ENCODE measurements at places on chromosomes 12 and 14. TPM values are rescaled to one million over a fixed set of nuclear protein-coding genes. Genes with fewer than 3 reads are reported as not detected.

- no peak for DNase-seq
Measured at GRCh38 chr12:56257491-56258067, 605 bp downstream of the ANKRD52 start.

GRCh38 chr12:14777271-14777670 is 26.0 kb downstream of the WBP11 start:
- no peak for DNase-seq

GRCh38 chr12:96457191-96457930 is 32.0 kb upstream of the CFAP54 start:
- DNase-seq = no peak

GRCh38 chr12:121803861-121804416 is at the start of gene SETD1B:
Gene SETD1B, plus strand, starts transcription at chr12:121804009. Its CDS starts 729 bp downstream, at chr12:121804738.
- no peak for DNase-seq

GRCh38 chr14:104313674-104314073 is 175.3 kb downstream of the KIF26A start:
- no peak for DNase-seq

- no peak for DNase-seq
Measured at GRCh38 chr14:80095623-80096022, 115.7 kb downstream of the DIO2 start.

- no peak for DNase-seq
Measured at GRCh38 chr12:63319386-63319785, 168.4 kb upstream of the AVPR1A start.

- no peak for DNase-seq
Measured at GRCh38 chr12:96687719-96688118, 198.3 kb downstream of the CFAP54 start.

DNA sequence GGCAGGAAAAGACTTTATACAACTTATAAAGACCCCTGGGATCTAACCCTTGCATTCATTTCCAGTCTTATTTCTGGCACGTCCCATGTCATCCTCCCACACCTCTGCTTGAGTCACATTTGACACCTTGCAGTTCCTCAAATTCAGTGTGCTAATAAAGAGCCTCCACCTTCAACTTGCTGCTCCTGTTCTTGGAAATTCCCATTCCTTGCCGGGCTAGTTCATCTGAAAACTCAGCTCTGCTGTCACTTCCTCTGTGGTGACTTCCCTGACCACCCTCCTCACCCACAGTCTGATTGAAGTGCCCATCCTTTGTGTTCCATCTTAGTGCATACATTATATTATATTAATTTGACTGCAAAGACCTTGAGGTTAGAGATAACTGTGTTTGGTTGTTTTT is 37.4 kb upstream of the PSMA6 start:
- DNase-seq = no peak

GRCh38 chr14:38964630-38965029 is 138.4 kb downstream of the SEC23A start:
- DNase-seq = no peak

DNA sequence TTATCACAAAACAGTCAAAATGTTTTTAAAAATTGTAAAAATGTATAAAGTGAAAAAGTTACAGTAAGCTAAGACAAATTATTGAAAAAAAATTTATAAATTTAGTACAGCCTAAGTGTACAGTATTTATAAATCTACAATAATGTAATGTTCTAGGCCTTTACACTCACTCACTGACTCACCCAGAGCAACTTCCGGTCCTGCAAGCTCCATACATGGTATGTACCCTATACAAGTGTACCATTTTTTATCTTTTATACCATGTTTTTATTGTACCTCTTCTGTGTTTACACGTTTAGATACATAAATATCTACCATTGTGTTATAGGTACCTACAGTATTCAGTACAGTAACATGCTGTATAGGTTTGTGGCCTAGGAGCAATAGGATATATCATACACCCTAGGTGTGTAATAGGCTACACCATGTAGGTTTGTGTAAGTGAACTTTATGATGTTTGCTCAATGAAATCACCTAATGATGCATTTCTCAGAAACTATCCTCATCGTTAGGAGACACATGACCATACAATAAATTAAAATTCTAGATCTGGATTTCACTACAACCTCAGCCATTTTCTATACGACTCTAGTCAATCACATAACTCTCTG is 66.8 kb downstream of the TXNDC16 start:
- no peak for DNase-seq

GRCh38 chr14:105495990-105496830 is 5.2 kb downstream of the TEDC1 start:
- no peak for DNase-seq

DNA sequence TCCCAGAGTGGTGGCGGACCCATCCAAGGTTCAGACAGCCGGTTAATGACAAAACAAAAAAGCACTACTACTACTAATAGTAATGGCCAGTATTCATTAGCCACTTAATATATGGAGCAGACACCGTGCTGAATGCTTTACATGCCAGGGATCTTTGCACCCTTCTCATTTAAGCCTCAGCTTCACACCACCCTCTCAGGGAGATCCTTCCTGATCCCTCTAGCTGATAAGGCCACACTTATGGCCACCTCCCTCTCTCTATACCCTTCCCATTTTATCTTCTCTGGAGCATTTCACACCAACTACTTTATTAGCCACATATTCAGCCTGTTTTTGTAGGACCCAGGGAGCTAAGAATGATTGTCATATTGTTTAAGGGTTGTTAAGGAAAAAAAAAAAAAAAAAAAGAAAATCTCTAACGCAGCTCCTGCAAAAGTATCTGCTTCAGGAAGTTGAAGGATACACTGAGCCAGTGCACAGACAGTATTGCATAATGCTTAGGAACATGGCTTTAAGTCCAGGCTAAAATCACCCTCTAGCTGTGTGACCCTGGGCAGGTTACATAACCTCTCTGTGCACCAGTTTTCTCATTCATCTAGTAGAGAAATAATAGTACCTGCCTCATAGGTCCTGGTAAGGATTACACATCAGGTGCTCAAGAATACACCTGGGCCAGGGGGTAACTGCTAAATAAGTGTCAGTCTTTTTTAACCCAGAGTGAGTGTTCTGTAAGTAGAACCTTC is 29.4 kb downstream of the NUAK1 start:
- no peak for DNase-seq

DNA sequence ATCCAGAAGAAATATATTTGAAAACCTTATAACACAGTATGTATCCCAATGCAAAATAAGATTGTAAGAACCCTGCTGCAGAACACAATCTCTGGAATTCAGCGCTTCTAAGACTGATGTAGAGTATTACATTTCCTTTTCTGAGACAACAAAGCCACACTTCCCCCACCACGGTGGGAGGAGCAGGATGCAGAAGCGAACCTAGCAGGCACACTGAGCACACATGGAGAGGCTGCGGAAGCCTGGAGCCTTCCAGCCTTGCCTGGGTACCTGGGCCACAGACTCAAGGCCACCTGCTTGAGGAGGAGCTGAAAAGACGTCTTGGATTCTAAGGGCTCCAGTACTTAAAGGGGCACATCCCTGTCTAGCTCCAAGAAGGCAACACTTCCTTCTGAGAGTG is 46.4 kb downstream of the TCHP start:
- DNase-seq = no peak

GRCh38 chr12:121452340-121452984 is 52.5 kb downstream of the RNF34 start:
- DNase-seq = no peak

- no peak for DNase-seq
Measured at GRCh38 chr12:125568306-125568705, 503.1 kb downstream of the AACS start.

DNA sequence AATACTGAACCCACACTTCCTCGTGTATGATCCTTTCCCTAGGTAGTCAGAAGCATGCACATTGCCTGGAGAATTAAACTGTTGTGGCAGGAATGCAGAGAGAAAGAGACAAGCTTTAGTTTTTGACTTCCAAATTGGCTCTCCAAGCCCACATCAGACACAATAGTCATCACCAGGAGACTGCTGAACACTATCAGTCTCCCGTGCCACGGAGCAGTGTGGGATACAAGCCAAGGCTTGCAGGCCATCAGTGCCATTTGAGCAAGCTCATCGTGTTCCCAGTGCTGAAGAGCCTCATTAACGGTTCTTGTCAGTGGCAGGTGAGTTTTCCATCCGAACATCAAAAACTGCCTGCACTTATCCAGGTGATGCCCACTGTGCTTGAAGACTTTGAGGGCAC is 410.8 kb downstream of the NAV3 start:
- DNase-seq = no peak

DNA sequence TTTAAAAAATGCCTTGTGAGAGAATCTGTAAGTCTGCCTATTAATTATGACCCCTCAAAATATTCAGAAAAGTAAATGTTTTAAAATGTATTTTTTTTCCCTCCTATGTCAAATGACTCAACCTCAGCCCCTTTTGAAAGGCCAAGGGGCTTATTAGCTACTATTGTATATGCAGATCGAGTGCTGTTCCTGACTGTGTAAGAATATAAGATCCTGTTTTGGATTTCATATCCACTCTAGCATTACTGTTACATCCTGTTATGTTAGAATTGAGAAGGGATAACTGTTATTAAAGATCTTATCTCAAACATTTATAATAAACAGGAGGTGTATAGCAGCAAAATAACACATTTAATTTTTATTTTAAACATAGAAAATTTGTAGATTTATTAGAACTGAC is 46.6 kb upstream of the TPH2 start:
- no peak for DNase-seq

GRCh38 chr14:90617961-90618360 is 198.3 kb downstream of the TTC7B start:
- DNase-seq = no peak

DNA sequence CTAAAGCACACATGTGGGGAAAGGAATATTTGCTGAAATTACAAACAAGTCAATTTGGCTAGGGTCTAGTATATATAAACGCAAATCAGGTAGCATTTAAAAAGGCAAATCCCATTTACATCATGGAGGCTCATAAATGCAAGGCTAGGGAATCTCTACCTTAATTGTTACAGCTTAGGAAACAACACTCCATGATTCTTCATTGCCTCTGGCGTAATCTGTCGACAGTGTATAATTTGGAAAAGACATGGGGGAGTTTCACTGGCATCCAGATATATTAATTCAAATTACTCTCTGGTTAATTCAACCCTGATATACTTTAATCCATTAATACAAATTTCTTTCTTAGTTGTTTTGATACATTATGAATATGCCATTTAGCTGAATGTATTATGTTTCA is 1630.2 kb upstream of the FLRT2 start:
- DNase-seq = no peak

DNA sequence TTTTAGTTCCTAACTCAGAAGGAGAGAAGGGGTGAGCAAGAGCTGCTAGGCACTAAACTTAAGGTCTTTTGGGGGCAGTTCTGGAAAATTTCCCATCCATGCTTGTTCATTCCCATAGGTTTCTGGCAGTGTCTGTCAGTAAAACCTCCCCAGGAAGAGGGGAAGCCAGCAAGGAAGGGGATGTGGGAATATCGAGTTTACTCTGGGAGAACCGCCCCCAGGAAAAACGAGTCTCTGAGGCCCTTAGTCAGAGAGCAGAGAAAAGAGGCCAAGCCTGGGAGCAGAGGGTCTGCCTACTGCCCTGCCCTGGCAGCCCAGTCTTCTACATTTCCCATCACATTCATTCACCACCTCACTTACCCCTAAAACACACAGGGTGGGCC is 55.9 kb downstream of the TMCC3 start:
- DNase-seq = no peak

- no peak for DNase-seq
Measured at GRCh38 chr14:22419620-22420019, 169.4 kb downstream of the DAD1 start.

- DNase-seq = no peak
Measured at GRCh38 chr14:96894966-96895365, 97.8 kb downstream of the VRK1 start.

DNA sequence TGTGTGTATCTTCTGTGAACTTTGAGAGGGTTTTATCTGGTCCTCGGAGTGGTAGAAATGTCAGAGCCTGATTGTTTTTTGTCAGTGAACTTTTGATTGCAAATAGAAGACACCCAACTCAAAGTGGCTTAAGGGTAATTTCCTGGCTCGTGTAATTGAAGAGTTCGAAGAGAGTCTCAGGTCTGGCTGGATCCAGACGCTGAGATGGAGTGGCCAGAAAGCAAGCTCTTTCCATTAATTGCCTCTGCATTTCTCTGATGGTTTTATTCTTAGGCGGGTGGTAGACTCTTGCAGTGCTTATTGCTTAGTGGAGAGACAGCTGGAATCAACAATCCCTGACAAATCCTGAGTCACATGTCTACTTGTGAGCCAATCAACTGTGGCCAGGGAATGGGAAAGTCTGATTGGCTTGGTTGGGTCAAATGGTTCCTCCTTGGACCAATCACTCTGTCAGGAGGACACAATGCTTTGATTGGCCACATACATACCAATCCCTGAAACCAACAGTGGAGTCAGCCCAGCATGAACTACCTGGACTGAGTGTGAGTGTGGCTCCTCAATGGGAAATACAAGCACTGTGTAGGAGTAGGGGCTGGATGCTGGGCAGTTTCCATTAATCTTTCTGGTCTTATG is 330.5 kb downstream of the AACS start:
- no peak for DNase-seq

DNA sequence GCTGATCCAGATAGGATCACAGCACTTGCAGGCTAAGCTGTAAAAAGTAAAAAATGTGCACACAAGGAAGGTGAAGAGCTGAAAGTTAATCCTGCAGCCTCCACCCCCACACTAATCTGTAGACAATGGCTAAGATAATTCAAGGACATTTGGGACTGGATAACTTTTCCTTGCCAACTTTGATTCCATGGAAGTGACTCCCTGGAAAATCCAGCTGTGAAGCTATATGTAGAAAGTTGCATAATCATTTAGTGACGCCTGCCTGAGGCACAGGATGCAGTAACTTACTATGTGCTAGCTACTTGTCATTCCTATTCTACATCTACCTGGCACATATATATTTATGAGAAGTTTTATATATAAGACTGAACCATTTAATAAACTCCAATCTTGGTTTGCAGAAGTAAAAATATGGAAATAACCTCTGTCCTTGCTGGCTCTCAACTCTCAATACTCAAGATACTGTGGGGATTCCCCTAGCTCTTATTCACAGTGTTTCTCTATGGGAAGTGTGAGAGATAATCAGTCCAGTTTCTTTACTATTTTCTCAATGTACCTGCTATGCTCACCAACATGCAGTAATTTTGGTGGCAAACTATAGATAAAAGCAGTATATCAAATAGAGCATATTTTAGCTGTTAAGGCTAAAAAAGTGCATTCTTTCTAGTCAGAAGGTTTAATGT is 14.8 kb downstream of the LDHB start:
- no peak for DNase-seq

GRCh38 chr14:51157012-51157411 is 62.1 kb upstream of the TRIM9 start:
- no peak for DNase-seq

- DNase-seq = no peak
Measured at GRCh38 chr12:75628916-75629315, 117.5 kb upstream of the KRR1 start.

DNA sequence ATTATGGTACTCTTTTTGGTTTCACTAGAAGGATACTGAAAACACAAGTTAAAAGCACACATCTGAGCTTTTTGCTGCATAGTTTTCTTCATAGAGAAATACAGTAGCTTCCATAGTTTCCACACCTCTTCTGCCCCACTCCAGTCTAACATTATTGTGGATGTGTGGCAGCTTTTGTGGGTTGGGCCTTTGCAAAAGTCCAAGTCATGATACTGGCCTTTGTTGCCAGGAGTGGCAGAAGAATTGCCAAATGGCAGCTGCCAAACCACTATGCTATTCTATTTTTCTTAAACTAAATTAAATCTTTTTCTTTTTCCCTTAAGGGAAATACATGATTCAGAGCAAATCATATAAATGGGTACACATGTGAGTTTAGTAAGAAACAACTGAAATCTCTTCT is 114.8 kb downstream of the PLEKHA5 start:
- DNase-seq = no peak

Gene RESF1
- total RNA-seq = 17.3 TPM

Gene MFAP5
- 20.8 TPM for total RNA-seq

Gene AQP2
- not detected for total RNA-seq

Gene SLC5A8
- not detected for total RNA-seq

Gene B4GALNT3
- total RNA-seq = 65.3 TPM

Gene AICDA
- total RNA-seq = 0.13 TPM
